CD4-positive, alpha-beta T cell treated with Interleukin-4 for 4 hours (primary cell): ENCODE measurements at places on chromosomes 1 and 21.

- DNase-seq: no peak
Measured at GRCh38 chr21:18369115-18369514, 34.5 kb downstream of the TMPRSS15 start.

DNA sequence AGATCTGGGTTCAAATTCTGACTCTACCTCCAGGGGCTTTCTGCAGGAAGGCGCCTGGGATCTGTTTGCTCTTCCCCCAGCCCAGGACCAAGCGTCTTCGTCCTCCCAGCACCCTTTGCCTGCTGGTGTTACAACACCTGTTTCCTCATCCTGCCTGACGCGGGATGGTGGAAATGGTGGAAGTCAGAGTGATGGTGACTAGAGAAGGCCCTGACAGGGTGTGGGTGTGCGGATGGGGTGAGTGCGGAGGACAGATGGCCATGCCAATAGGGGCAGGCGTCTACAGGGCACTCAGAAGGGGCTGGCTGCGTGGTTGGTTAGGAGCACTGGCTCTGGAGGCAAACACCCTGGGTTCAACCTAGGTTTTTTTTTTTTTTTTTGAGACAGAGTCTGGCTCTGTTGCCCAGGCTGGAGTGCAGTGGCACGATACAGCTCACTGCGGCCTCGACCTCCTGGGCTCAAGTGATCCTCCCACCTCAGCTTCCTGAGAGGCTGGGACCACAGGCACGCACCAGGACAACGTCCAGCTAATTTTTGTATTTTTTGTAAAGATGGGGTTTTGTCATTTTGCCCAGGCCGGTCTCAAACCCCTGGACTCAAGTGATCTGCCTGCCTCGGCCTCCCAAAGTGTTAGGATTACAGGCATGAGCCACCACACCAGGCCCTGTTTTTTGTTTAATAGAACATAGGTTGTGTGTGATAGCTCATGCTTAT lies 1.5 kb downstream of the THEMIS2 start:
- DNase-seq: no peak

GRCh38 chr1:91712393-91712792 lies 173.6 kb downstream of the TGFBR3 start:
- DNase-seq: no peak

- no peak for DNase-seq
Measured at GRCh38 chr21:36450511-36450910, 29.4 kb downstream of the CLDN14 start.

DNA sequence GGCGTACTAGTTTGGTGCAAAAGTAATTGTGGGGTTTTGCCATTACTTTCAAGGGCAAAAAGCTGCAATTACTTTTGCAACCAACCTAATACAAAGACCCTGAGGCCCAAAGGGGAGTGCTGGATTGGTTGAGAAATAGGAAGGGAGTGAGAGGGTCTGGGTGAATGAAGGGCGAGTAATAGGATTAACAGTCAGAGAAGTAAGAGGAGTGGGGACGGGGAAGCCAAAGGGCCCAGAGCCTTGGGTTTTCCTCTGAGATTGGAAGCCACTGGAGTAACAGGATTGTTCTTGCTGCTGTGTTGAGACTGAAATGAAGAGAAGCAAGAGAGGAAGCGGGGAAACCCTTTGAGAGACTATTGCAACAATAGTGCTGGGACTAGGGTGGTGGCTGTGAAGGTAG lies 19.0 kb upstream of the PRELP start:
- DNase-seq: no peak

DNA sequence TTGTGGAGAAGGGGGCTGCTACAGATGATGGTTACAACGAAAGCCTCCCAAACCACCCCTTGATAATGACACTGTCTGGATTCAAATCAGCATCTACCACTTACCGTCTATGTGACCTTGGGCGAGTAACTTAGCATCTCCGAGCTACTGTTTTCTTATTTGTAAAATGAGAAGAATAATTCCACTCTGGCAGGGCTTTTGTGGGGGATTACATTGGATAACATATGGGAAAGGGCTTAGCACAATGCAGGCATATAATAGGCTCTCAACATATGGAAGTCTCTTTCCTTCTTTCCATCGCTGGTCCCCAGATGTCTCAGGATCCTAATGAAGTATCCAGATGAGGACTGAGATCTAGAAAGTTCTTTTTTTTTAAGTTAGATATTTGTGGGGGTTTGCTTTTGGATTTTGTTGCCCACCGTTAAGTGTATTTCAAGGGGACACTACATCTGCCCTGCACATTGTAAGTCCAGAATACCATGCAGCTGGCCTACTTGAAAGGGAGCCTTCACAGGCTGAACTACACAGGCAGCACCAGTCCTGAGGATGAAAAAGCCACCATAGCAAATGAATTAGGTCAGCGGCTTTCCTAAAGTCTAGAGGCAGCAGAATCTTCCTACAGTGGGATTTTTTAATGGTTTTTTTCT lies 172.2 kb upstream of the IRF2BP2 start:
- DNase-seq: no peak

DNA sequence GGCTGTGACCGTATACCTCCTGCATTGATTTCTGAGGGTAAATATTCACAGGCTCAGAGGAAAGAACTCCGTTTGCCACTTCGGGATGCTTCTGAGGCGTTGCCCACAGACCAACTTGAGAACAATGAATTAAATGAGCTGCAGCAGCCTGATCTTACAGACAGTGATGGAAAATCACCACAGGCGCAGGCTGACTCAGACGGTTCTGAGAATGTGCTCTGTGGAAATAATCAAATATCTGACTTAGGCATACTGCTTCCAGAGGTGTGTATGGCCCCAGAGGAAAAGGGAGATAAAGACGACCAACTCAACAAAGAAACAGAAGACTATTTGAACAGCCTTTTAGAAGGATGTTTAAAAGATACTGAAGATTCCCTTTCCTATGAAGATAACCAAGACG lies 76.7 kb upstream of the SCCPDH start:
- DNase-seq: no peak

- DNase-seq: no peak
Measured at GRCh38 chr1:192022827-192023226, 135.4 kb upstream of the RGS18 start.

DNA sequence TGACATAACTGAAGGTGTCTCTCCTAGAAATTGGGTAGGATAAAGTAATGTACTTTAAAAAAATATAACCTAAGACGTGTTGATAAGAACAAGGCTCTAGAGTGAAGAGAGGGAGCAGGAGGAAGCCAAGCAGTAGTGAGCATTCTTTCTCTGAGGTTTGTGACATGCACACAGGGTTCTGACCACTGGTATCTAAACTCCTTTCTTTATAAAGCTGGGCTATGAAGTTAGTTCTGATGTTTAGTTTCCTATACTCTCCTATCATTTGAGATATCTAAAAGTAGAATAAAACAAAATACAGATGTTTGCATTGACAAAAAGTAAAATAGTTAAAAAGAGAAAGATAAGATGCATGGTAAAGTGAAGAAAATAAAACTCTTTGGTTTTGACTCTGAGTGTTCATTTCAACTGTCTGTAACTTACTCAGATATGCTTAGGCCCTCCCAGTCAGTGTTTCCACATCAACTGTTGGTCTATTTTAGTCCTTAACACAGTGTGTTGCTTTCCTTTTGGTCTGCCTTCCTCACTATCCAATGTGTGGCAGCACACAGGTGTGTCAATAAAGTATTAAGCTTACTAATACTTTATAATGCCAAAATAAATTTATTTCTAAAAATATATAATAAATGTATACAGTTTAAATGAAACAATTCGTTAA lies 543.5 kb downstream of the PTPRC start:
- no peak for DNase-seq

GRCh38 chr1:212256369-212256768 lies 28.8 kb upstream of the PPP2R5A start:
- DNase-seq: peak; percentile 46

- DNase-seq: no peak
Measured at GRCh38 chr1:176617881-176618280, 154.9 kb downstream of the PAPPA2 start.

GRCh38 chr1:79310609-79311008 lies 304.1 kb upstream of the ADGRL4 start:
- DNase-seq: no peak

- no peak for DNase-seq
Measured at GRCh38 chr1:74731399-74732052, 1.3 kb downstream of the CRYZ start.

DNA sequence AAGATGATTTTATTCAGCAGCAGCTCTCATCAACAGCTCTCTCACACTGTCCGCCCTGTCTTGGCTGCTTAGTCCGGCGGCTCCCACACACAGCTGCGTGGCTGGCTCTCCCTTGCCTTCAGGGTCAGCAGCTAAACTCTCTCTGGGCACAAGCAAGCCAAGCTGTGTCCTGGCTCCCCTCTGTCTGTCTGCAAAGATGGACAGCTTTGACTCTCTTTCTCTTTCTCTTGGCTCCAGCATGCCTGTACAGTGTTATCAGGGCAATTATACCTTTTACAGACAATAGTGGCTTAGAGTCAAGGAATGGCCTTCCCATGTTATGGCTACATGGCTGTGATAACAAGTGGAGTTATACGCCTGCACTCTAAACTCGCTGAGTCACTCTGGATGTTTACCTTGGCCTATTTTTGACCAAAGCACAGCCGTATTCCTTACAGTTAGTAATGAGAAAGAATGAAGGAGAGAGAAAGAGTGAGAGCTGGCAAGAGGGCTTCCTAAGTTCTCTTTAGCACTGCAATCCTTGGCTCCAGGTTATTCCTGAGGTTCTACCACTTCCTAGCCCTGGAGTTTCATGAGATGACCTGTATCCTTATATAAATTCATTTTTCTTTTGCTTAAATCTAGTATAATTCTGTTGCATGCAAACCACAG lies 59.9 kb upstream of the ZSWIM5 start:
- no peak for DNase-seq

DNA sequence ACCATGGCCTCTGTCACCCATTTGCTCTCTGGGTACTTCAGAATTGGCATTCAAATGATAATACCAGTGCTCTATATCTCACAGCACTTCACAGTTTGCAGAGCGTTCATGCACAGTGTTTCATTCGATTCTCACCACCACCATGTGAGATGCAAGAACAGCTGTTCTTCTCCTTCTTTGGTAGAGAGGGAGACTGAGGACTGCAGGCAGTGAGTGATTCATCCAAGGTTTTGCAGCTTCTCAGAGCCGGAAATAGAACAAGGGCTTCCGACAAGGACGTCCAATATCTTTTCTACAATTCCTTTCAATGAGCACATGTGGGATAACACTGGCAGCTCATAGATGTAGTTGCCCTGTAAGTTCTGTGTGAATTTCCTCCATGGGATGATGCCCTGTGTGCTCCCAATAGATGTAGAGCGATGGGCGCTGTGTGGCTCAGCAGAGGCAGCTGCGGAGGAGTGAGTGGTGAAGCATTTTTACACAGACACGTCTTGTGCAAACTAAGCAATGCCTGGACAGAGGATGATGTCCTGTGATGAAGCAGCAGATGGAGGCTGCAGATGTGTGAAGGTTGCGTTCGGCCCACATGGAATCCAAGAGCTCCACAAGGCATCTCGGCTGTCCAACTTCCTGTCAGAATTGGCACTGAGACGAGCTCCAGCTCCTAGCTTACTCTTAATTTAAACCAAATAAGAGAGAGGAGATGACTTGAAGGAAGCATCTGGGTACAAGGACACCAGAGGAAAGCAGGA lies 24.9 kb downstream of the MT1HL1 start:
- no peak for DNase-seq

- peak; percentile 34 for DNase-seq
Measured at GRCh38 chr1:15915991-15916390, 59.9 kb downstream of the ZBTB17 start.

DNA sequence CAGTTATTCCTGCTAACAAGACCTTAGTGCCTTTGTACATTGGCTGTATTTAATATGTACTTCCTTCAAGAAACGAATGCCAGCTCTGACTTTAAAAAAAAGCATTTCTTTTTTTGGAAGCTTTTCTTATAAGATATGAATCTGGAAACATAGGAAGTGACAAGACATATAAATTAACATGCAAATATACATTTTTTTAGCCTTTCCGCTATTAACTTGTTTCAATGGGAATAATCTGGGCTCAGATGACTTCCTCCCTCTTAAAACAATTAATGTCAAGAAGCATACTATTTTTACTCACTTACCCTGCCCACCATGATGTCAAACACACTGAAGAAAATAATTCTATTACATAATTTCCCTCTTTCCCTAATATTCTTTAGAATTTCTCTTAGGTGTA lies 1.4 kb downstream of the DENND1B start:
- DNase-seq: no peak

- DNase-seq: no peak
Measured at GRCh38 chr1:64623750-64624191, 121.1 kb upstream of the RAVER2 start.

DNA sequence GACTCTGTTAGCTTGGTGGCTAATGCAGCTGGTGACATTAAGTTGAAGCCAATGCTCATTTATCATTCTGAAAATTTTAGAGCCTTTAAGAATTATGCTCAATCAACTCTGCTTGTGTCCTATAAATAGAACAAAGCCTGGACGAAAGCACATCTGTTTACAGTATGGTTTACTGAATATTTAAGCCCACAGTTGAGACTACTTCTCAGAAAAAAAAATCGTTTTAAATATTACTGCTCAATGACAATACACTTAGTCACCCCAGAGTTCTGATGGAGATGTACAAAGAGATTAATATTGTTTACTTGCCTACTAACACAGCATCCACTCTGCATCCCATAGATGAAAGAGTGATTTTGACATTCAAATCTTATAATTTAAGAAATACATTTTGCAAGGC lies 79.6 kb downstream of the NEGR1 start:
- no peak for DNase-seq

DNA sequence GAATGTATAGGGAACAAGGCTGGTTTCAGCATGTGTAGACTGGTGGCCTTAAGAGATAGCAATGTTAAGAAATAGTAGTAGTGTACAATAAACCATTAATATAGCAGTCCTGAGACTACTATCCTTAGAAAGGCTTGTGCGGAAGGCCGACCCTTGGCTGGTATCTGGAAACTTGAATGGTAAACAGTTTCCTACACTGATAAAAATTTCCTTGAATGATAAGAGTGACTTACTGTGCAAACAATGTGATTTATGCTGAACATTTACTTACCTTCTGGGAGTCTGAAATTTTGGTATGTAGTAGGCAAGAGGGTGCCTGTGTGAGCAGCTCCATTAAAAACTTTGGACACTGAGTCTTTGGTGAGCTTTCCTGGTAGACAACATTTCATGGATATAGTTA lies 44.7 kb downstream of the MAST2 start:
- DNase-seq: no peak

- no peak for DNase-seq
Measured at GRCh38 chr1:42089246-42089645, 64.0 kb upstream of the GUCA2B start.

DNA sequence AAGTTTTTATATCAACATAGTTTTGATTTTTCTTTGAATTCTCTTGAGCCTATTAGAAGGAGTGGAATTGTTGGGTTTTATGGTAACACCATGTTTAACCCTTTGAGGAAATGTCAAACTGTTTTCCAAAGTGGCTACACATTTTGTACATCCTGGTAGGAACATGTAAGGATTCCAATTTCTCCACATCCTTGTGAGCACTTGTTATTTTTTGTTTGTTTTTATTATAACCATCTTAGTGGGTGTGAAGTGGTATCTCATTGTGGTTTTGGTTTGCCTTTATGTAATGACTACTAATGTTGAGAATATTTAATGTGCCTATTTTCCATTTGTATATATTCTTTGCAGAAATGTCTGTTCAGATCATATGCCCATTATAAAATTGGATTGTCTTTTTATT lies 120.5 kb downstream of the FGGY start:
- DNase-seq: no peak
